Right atrium auricular region (tissue), 2 donors: ENCODE measurements at places on chromosomes 7 and 10. TPM values are rescaled to one million over a fixed set of nuclear protein-coding genes. Genes with fewer than 3 reads are reported as not detected.

The PNLIPRP3 gene
- not detected for total RNA-seq

The GRID1 gene
- 0.67 TPM for total RNA-seq

The GSDME gene
- 7.7 TPM for total RNA-seq

The ERVW-1 gene
- total RNA-seq: not detected

The NRCAM gene
- 0.63 TPM for total RNA-seq

The H2BK1 gene
- not detected for total RNA-seq

The MYH16 gene
- total RNA-seq: not detected

The RAMP3 gene
- 62.0 TPM for total RNA-seq

The GHITM gene
- total RNA-seq: 490 TPM

The LRRD1 gene
- 0.30 TPM for total RNA-seq

The HOXA10 gene
- total RNA-seq: not detected

The ASL gene
- 9.2 TPM for total RNA-seq

The SLC39A12 gene
- not detected for total RNA-seq

The ATP6V0A4 gene
- not detected for total RNA-seq

The IKZF1 gene
- total RNA-seq: 1.7 TPM

The HKDC1 gene
- not detected for total RNA-seq

The GRM3 gene
- not detected for total RNA-seq

The CTTNBP2 gene
- total RNA-seq: 4.4 TPM

The CYP3A7 gene
- total RNA-seq: 0.82 TPM

The PLXDC2 gene
- 43.6 TPM for total RNA-seq

The MTG1 gene
- total RNA-seq: 15.1 TPM

The CDH23 gene
- total RNA-seq: 4.4 TPM

The TMEM72 gene
- total RNA-seq: not detected

The INHBA gene
- total RNA-seq: 22.2 TPM

The RTKN2 gene
- 0.15 TPM for total RNA-seq
